ENCODE measurements at places on chromosomes 4 and X. TPM values are rescaled to one million over a fixed set of nuclear protein-coding genes. Genes with fewer than 3 reads are reported as not detected.
A peak's percentile ranks its signal among the peaks of the same experiment; 100 is the strongest.

SLITRK2 gene
- total RNA-seq = 0.11 TPM

SRPK3 gene
- 2.3 TPM for total RNA-seq

MND1 gene
- total RNA-seq = 4.8 TPM

ESX1 gene
- total RNA-seq = not detected

F8A3 gene
- not detected for total RNA-seq

WNK3 gene
- 0.24 TPM for total RNA-seq

DNA sequence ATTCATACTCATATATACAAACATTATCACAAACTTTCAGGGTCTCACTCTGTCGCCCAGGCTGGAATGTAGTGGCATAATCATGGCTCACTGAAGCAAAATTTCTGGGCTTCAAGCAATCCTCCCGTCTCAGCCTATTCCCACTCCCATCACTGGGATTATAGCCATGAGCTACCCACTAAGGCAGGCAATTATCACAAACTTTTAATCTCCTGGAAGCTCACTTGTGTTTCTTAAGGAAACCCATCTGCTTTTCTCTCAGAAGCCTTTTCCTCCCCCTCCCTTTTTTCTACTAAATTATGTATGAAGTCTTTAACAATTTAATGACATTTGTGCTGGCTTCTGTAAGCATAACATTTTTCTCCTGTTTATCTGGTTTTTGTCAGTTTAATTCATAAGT, 170.5 kb downstream of the AREG start:
- no peak for DNase-seq

DNA sequence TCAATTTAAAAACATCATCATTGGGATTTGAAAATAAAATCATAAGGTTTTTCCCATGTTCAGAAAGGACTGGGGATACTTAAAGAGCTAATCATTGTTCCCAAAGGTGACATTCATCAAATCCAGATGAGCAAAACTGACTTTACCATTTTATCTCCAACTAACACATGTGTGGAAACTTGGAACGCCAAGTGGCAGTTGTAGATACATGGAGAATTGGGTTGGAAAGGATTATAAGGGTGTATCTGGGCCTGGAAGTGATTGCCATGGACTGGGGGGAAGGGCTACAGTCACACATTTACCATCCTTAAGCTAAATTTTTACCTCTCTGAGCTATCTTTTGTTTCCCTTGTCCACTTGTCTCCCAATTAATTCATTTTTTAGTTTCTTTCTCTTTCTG, 203.4 kb downstream of the SLC39A8 start:
- no peak for DNase-seq

DNA sequence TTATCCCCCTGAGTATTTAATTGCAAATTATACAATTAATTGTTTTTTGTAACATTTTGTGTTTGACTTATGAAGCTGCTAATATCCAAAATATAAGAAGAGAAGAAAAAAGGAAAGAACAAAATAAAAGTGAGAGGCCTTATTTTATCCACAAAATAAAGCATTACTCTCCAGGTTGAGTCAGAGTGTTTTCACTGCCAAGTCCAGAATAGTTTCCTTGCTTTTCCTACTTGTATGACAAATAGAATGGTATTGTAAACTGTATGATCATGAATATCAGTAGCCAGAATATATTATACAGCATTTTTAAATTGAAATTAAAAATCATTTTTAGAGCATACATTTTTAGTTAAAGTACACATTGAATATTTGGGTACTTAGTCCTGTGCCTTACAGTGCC, 237.8 kb downstream of the NDST4 start:
- no peak for DNase-seq

DNA sequence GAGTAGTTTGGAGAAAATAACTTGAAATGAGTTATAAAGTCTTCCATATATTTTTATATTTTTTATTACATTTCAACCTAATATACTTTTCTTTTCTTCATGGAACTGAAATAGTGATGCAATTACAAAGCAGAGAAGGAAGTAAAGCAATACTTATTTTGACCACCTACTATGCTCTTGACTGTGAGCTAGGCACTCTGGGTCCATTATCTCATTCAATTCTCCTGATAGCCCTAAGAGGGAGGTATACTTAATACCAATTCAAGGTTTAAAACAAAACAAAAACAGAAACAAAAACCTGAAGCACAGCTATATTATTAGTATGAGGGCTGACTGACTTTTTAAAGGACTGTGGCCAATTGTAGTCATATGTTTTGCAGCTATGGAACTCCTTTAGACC, 193.5 kb downstream of the MAD2L1 start:
- no peak for DNase-seq

DNA sequence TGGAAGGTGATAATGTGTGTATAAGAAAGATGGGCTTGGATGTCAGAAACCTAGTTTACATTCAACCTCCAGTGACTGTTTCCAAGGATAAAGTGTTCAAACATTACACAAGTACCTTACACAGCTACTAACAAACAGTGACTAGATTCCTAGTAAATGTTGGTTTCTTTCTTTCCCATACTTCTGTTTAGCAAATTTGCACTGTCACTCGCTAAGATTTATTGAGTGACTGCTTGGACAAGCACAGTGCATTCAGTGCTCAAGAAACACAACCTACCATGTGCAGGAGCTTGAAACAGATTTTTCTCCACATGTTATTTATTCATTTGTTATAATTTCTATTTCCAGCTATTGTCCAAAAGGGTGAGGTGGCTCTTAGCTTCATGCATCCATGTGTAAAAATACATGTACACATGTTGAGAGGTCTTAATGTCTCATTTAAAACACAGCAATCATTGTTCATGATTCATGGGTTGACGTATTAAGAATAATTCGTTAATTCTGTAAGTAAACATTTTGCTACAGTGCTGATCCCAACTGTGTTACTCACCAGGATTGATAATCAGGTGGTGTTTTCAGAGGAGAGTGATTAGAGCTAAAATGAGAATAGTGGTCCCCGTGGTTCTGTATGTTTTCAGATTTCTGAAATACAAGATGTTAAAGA, 153.0 kb downstream of the DCLK2 start:
- DNase-seq = no peak

DNA sequence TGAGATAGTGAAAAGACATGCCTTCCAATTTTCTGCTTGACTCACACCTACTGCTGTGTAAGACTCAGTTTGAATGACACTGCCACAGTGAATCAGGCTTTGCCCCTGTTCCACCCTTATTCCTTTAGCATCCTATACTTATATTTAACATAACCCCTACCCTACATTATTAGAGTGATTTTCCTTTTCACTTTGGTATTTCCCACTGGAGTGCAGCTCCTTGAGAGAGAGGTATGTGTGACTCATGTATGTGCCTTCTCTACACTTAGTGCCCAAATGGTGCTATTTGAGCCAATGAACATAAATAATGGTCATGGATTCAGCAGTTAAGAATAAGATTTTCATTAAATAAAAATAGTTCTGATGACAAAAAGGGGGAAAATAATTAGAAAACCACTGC, 69.5 kb downstream of the RRAGB start:
- DNase-seq = no peak

DNA sequence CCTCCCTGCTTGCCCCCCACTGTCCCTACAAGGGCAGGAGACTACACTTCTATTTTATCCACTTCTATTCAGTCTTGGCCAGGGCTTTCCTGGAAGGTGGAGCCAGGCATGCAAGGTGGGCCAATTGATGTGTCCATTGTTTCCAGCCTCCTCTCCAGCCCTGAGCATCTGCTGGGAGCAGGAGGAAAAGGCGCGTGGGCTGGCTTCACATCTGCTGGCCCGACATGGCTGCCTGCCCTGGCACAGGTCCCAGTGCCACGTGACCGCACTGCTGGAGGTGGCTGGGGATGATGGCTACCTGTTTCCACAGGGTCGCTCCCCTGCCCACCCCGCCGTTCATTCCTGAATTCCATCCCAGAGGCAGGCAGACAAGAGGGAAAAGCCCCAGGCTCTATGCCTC, 247.7 kb downstream of the AFAP1 start:
- DNase-seq = no peak

DNA sequence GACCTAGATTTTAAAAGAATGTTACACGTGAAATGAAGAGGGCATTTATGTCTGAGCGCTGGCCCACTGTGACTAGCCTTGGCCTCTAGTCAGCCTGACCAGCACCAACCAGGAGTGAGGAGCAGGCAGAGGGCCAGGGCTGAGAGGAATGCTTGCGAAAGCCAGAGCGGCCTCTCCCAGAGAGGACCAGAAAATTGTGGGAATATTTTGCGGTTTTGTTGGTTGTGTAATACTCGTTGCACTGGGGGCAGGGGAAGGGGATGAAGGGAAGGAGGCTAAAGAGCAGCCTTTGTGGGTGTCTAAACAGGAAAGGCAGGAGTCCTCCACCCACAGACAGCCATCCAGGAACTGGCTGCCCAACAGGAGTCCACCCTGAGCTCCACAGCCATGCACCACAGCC, 3.8 kb downstream of the GABRE start:
- peak; percentile 32 for DNase-seq

- no peak for DNase-seq
Observed at GRCh38 chr4:13403326-13403725, 80.8 kb downstream of the RAB28 start.

DNA sequence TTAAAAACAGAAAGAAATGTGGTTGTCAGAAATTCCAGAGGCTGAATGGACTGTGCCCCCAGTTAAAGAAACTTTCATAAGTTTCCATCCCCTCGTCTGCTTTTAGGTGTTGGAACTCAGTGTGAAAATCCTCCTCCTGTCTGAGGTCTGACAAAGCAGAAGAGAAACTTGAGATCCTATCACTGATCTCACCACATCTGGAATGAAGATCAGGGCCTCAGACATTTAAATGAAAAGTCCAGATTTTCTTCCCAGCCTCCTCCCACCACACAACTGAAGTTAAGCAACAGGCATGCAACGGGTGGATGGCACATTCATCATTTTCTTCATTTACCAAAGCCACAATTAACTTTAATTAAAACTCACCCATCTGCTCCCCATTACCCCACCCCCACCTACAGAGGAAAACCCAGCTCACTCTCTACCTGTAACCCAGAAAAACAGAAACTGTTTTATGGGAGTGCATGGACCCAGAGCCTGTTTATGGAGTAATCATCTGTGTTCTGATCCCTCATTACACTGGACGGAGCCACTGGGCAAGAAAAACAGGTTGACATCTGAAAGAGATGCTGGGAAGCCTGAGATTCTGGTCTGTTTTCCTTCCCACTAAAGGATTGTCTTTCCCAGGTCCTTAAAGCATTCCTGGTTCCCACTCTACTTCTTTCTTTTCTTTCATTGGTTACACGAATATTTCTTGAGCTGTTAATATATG, 58.1 kb upstream of the HOPX start:
- DNase-seq = no peak

GRCh38 chr4:80360900-80361299, 25.4 kb downstream of the CFAP299 start:
- no peak for DNase-seq

DNA sequence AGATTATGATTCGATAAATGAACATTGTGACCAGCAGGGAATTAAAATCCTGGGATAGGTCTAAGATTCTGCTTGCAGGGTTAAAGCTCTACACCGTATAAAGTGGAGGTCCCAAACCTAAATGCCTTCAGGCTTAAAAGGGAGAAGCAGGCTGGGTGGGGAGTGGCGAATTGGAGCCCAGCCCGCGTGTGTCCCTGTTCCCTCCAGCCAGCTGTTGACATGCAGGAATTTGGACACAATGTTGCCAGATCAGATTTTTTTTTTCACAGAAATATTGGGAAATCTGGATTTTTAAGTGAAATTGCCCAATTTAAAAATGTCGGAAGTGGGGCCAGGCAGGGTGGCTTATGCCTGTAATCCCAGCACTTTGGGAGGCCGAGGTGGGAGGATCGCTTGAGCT, 60.5 kb downstream of the ELF4 start:
- DNase-seq = no peak

GRCh38 chrX:40266490-40267333, 169.0 kb upstream of the BCOR start:
- DNase-seq = peak; percentile 77

- DNase-seq = peak; percentile 29
Observed at GRCh38 chrX:16836371-16836770, 33.8 kb downstream of the RBBP7 start.

DNA sequence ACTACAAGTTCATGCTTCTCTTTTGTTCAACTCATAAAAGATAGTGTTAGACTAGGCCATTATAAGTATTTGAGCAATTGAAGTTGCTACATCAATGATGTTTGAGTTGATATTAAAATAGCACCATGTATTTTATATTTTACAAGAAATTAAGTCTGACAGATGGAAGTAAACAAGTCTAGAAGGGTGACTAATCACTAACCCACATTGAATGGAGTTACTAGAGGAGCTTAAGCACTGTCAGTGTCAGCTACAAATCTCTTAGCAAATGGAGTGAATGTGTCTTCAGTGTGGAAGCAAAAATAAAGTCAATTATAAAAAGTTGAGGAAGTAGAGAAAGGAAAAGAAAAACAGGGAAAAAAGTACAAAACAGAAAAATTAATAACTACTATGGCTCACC, 592.5 kb downstream of the PCDH18 start:
- no peak for DNase-seq

DNA sequence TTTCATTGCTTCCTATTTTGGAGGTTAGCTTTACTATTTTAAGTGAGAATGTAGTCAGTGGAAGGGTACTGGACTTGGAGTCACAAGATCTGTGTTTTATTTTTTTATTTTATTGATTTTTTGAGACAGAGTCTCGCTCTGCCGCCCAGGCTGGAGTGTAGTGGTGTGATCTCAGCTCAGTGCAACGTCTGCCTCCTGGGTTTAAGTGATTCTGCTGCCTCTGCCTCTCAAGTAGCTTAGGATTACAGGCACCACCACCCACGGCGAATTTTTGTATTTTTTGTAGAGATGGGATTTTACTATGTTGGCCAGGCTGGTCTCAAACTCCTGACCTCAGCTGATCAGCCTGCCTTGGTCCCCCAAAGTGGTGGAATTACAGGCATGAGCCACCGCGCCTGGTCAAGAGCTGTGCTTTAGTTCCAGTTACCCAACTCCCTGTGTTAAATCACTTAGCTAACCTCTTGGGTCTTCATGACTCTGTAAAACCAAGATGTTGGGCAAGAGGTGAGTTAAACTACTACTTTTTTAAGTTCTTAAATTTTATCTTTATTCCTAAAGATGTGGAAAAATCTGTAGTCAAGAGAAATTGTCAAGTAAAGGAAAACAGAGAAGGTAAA, 11.2 kb downstream of the USP9X start:
- DNase-seq = no peak

GRCh38 chrX:39162322-39162735, 361.1 kb downstream of the MID1IP1 start:
- DNase-seq = peak; percentile 64

DNA sequence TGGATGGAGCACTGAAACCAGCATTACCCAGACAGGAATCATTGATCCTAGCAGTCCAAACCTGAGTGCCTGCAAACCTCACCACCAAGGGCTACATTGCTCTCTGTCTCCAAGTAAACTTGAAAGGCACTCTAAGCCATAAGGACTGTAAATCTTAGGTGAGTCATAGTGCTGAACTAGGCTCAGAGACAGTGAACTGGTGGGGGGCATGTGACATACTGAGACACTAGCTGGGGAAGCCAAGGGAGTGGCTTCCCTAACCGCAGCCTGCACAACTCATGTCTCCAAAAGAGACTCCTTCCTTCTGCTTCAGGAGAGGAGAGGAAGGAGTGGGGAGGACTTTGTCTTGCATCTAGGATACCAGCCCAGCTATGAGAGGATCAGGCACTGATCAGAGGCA, 235.5 kb upstream of the ACTRT1 start:
- no peak for DNase-seq

All from colonic mucosa (tissue), 4 donors.